HFFc6 (cell line): ENCODE measurements at places on chromosomes 7 and 10.
A peak's percentile ranks its signal among the peaks of the same experiment; 100 is the strongest.

DNA sequence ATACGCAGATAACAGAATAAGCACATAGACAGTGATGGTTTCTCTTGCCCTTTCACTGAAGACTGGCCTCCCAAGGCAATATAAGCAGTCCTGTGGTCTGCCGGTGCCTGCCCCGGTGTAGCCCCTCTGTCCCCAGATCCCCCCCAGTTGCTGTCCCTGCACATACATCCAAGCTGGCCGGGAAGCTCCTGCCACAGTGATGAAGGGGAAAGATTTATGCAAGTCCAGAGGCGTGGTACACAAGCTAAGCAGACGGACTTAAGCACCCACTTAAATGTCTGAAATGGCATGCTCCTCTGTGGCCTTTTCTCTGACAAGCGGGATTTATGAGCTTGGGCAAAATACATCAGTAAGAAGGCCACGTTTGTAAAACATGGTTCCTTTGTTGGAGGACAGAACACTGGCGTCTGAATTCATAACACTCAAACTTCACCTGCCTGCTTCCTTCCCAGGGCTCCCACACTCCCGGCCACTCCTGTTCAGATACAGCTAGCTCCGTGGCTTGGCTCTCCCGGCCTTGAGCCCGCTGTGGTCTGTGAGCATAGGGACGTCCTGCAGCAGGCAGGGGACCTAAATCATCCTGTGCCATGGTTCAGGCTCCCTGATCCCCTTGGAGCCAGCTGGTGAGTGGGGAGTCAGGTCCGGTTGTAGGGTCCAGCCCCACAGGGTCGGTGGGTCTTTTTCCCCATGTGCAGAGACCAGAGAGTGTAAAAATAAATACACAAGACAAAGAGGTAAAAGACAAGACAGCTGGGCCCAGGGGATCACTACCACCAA is 61.7 kb upstream of the PPP2R2D start:
- no peak for DNase-seq

GRCh38 chr10:125633517-125633999 is 49.4 kb downstream of the TEX36 start:
- DNase-seq, result no peak

DNA sequence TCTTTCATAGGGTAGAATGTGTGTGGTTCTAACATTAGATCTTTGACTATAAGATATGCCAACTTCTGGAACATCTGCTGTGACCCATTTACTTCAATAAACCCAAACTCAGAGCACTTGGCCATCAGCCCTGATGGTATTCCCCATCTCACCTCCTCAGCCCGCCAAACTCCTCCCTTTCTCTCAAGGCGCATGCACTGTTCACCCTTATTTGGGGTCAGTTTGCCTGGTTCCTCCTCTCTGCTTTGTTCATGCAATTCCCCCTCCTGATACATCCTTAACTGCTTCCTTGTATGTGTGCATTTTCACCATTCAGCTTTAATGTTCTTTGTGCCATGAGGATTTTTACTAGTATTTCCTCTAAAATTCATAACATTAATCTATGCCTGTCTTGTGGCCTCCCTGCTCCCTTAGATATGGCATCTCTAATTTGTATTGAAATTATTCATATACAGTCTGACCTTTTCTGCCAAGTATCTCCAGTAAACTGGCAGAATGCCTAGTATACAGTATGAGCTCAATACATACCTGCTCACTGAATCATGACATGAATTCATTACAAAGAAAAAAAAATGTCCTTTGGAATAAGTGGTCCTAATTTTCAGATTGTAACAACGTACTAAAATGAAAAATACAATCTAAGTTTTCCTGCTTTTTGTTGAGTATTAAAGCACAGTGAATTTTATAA is 336.8 kb upstream of the IGFBP3 start:
- DNase-seq, result peak; percentile 90

GRCh38 chr10:15313843-15314242 is 57.2 kb downstream of the FAM171A1 start:
- DNase-seq, result no peak

- no peak for DNase-seq
Measured at GRCh38 chr10:9294865-9295264, 1240.4 kb downstream of the GATA3 start.

- DNase-seq, result no peak
Measured at GRCh38 chr7:138196971-138197896, 121.0 kb downstream of the AKR1D1 start.

- DNase-seq, result no peak
Measured at GRCh38 chr7:5545222-5545914, 121.7 kb upstream of the TNRC18 start.

DNA sequence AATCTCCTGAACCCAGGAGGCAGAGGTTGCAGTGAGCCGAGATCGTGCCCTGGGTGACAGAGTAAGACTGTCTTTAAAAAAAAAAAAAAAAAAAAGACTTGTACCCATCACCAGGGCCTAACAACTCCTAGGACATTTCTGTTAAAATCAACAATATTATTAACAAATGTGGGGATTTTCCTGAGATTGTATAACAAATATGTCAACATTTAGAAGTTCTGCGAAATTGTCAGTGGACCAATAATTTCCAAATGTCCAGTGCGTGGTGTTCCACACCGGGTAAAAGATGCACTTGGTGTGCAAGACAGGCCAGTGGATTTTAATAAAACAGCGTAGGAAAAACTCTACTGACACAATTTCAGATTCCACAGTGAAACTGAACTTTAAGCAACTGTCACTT is 71.1 kb downstream of the TNS3 start:
- no peak for DNase-seq

GRCh38 chr10:37534166-37534565 is 323.2 kb downstream of the ZNF248 start:
- DNase-seq, result no peak
